ENCODE measurements at places on chromosomes 12 and 14.

- no peak for DNase-seq
Measured at GRCh38 chr12:83261998-83262397, 575.3 kb downstream of the TMTC2 start.

- DNase-seq: no peak
Measured at GRCh38 chr12:128709660-128710059, 114.1 kb downstream of the SLC15A4 start.

- DNase-seq: peak; percentile 38
Measured at GRCh38 chr14:75578102-75578785, at the start of gene FLVCR2. Gene FLVCR2 (plus strand): TSS chr14:75578620. CDS start chr14:75578973, 353 bp downstream.

GRCh38 chr14:103606963-103607668, 21.9 kb upstream of the KLC1 start:
- DNase-seq: peak; percentile 21

GRCh38 chr14:74618078-74618952, 6.3 kb upstream of the LTBP2 start:
- DNase-seq: peak; percentile 40

GRCh38 chr12:112810235-112810917, 18.8 kb downstream of the RPH3A start:
- no peak for DNase-seq

GRCh38 chr12:4084573-4084972, 189.0 kb upstream of the CCND2 start:
- no peak for DNase-seq

- no peak for DNase-seq
Measured at GRCh38 chr12:66359300-66359699, 57.0 kb downstream of the HELB start.

- no peak for DNase-seq
Measured at GRCh38 chr14:68416171-68416570, 376.7 kb downstream of the ZFP36L1 start.

GRCh38 chr14:65478017-65478416, 65.5 kb downstream of the FUT8 start:
- DNase-seq: no peak

GRCh38 chr14:80310938-80311750, 99.8 kb upstream of the DIO2 start:
- DNase-seq: no peak

- DNase-seq: no peak
Measured at GRCh38 chr14:54440476-54440872, 700 bp downstream of the CNIH1 start.

GRCh38 chr14:92692822-92693226, 55.6 kb downstream of the LGMN start:
- no peak for DNase-seq

- no peak for DNase-seq
Measured at GRCh38 chr12:26134540-26134939, 9.7 kb upstream of the BHLHE41 start.

GRCh38 chr14:58724702-58725101, 86.9 kb downstream of the DACT1 start:
- no peak for DNase-seq

- no peak for DNase-seq
Measured at GRCh38 chr12:54932038-54932437, 52.5 kb downstream of the TESPA1 start.

GRCh38 chr12:58575256-58575655, 345.0 kb downstream of the LRIG3 start:
- no peak for DNase-seq

DNA sequence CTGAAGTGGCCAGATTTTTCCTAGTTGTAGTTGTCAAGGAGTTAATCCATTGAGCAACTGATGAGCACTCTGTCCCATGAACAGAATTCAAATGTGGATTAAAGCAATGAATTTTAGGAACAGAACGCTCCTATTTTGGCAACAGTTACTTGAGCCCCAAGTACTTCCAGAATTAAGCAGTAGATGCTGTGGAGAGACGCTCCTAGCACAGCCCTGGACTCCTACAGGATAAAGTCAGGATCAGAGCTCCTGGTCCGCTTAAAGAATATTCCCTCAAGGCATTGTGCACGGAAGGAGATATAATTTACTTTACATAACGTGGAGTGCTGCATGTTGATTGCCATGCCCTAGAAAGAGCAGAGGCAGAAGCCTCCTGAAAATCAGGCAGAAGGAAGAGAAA, 53.4 kb downstream of the FLRT2 start:
- no peak for DNase-seq

- no peak for DNase-seq
Measured at GRCh38 chr12:76859611-76860010, 19.2 kb downstream of the CSRP2 start.

DNA sequence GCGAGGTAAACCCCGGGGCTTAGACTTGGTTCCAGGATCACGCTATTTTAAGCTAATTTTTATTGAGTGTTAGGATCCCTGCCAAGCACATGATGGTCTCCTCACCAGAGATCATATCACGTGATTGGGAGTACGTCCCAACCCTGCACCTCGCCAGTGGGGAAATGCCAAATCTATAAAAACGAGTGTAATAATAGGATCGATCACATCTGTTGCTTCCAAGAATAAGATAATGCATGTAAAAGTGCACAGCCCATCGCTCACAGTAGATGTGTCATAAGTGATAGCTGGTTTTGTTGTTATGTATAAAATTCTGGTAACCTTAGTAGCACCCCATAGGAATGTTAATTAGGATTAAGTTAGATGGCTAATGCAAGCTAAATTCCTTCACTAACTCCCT, 581.0 kb upstream of the TMEM132C start:
- no peak for DNase-seq

GRCh38 chr14:99819514-99819913, 26.3 kb downstream of the EML1 start:
- no peak for DNase-seq

- no peak for DNase-seq
Measured at GRCh38 chr12:100455896-100456295, 17.8 kb upstream of the NR1H4 start.

- DNase-seq: no peak
Measured at GRCh38 chr12:63313139-63313538, 162.1 kb upstream of the AVPR1A start.

- no peak for DNase-seq
Measured at GRCh38 chr12:65798918-65799317, 25.4 kb upstream of the HMGA2 start.

DNA sequence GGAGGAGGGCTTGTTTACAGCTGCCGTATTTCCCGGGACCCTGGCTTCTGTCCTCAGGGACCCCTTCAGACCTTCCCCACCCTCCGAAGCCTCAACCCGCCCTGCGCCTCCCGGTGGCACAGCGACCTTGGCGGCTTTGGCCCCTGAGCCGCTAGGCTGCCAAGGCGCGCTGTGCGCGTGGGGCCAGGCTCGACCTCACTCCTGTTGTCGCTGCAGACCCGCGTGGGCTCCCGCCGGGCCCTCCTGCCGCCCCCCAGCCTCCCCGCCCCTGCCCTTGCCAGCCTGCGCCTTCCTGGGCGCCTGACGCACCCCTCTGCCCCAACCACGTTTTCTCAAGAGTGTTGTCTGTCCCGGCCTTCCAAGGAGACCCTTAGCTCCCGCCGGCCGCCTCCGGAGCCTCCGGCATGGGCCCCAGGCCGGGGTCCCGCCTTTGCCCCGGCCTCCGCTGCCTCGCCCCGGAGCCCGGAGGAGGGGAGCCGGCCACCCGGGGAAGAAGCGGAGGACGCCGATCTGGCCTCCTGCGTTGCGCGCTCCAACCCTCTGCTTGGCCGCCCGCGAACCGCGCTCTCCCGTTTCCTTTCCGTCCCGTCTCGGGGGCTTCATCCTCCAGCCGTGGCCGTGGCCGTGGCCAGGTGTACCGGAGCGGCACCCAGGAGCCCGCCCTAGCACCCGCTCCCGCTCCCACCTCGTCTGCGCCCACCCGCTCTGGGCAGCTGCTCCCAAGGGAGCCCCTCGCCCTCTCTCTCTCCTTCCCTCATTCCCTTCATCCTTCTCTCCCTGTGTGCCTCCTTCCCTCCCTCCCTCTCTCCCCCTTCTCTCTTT, 19.9 kb downstream of the PPP2R5C start:
- DNase-seq: peak; percentile 17

DNA sequence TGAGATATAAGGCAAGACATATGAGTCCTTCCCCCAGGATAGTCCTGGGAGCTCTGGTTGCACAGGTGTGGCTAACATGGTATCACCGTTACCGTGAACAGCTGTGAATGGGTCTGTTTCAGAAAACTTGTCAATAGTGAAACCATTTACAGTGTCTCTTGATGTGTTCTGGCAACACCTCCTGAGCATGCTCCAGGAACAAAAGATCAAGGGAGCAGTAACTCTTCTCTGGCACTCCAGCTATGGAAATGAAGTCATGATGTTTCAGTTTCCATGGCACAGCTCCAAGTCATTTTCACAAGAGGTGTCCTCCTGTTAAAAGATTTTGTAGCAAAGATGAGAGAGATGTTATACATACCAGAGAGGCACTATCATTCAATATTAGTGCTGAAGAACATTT, 253.7 kb downstream of the SNAPC1 start:
- DNase-seq: no peak

GRCh38 chr14:38089123-38089522, 118.6 kb upstream of the SSTR1 start:
- no peak for DNase-seq

- DNase-seq: no peak
Measured at GRCh38 chr14:64137657-64138290, 156.4 kb downstream of the ESR2 start.

DNA sequence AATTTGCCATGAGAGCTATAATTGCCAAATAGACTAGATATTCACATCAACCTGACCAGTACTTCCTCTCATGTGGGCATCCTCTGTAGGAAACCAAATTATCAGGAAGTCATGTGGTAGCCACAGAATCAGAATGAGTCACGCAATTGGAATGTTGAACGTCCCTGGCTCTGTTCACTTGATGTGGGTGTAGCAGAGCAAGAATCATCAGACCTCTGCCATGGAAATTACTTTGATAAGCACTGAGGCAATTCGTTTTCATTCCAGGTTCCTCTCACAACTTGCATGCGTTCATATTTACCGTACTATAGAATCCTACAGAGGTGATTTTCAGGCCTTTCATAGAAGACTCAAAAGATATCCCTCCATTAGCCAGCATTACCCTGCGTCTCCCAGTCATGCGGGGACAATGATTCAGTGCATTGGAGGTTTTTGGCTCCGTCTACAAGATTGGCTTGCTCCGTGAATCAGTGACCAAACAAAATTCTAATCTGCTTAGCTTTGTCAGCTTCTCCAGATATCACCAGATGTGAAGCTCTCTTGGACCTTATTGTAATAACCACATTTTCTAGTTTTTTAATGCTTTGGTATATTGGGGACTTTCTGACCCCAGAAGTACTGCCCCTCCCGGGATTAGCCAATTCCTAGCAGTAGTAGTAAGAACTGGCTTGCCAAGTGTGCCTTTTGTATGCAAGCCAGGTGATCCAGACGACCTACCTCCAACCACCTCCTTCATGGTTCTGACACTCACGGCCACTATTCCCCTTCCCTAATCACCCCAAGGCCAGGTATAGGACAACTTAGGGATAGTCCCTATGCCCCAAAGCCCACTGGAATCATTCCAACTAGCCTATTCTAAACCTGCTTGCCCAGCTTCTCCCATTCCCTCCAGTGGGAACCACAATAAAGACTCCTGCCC, 133.4 kb downstream of the KICS2 start:
- no peak for DNase-seq

GRCh38 chr14:47389535-47389934, 285.9 kb downstream of the MDGA2 start:
- no peak for DNase-seq

GRCh38 chr12:4486980-4487379, 41.4 kb upstream of the FGF6 start:
- DNase-seq: no peak

DNA sequence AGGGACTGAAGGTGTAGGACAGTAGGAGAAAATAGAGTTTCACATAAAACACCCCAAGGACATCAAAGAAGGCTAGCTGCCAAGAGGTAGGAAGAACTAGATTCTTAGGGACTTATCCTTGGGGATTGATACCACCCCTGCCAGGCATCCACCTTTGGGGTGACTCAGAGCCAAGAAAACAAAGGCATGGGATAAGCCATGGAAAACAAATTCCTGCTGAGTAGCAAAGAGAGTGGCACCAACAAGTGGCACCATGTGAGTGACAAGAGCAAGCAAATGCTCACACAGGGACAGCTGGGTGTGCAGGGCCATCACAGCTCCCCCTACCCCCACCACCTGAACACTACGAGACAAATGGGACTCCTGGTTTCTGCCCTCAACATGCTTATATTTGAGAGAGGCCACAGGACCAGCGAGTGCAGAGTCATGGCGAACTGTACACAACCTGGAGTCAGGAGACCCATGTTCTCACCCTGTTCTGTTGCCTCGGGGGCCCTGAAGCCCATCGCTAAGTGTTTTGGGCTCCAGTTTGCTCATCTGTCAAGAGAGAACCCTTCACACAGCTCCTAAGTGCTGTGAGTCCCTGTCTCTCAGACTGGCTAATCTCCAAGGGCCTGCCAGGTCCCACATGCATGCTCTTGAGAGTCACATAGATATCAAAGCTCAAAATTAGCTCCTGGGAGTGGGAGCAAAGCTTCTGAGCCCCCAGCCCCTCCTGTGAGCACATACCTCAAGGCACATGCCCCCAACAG, 91.9 kb downstream of the DPF3 start:
- no peak for DNase-seq

- DNase-seq: no peak
Measured at GRCh38 chr12:81136519-81136918, 58.6 kb downstream of the ACSS3 start.

GRCh38 chr14:73660511-73660910, 15.7 kb downstream of the DNAL1 start:
- DNase-seq: no peak

GRCh38 chr12:72330301-72330700, 58.1 kb downstream of the TRHDE start:
- DNase-seq: no peak

- no peak for DNase-seq
Measured at GRCh38 chr12:110361216-110361615, 42.3 kb downstream of the ANAPC7 start.

- no peak for DNase-seq
Measured at GRCh38 chr12:53201639-53202038, 5.4 kb downstream of the ITGB7 start.

DNA sequence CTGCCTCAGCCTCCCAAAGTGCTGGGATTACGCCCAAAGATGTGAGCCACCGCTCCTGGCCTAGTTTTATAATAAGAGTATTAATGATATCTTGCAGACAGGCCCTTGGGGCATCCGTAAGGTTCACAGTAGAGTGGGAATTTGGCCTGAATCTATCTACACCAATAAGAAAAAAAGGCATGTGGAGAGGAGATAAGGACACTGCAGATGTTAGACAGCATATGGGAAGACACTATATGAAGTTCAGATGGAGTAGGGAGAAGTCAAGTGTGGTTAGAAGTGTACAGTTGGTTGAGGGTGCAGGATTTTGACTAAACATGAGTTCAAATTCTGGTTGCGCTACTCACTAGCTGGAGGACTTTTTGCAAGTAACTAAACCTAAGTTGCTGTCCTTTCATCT, 8.5 kb upstream of the TTC8 start:
- no peak for DNase-seq

DNA sequence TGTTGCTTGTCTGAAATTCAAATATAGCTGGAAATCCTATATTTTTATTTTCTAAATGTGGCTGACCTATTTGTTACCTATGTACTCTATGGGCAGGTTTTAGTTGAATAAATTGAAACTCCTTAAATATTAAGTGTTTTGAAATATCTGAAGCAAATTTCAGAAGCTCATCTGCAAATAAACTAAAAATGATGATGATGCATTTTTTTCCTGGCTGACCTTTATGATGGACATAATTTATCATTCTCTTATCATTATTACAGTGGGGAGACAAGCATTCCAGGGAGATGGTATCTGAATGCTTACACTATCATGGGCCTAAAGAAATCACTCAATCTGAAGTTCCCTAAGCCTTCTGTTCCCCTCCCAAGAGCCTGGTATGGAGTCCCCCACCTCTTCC, 1225.2 kb downstream of the AACS start:
- no peak for DNase-seq

All from activated T-helper 1 cell treated with anti-CD3 and anti-CD28 coated beads, Interleukin-2, amount 50 U/mL, for 16 hours (primary cell).